ENCODE measurements at places on chromosomes 1 and 21.

DNA sequence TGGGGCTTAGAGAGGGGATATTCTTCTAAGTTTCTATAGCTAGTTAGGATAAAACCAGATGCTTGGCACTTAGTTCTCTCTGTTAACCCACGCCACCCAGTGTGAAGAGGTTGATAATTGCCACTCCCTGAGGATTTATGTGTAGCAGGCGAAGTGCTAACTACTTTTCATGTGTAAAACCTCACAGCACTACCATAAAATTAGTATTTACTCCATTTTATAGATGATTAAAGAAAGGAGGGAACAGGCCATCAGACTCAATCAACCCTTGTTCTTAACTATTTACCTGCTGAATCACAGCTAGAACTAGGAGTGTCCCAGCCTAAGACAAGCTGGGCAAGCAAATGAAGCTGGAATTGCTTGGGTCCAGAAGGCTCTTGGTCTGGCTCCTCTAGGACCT lies 8.9 kb downstream of the LIN28A start:
- H3K4me1 ChIP-seq, result no peaks in the 10 kb centered on the region
- no peak overlapping the region for H3K4me3 ChIP-seq
- no peak for DNase-seq
- no peak overlapping the region for H3K27ac ChIP-seq
- no peaks in the 10 kb centered on the region for H3K36me3 ChIP-seq

DNA sequence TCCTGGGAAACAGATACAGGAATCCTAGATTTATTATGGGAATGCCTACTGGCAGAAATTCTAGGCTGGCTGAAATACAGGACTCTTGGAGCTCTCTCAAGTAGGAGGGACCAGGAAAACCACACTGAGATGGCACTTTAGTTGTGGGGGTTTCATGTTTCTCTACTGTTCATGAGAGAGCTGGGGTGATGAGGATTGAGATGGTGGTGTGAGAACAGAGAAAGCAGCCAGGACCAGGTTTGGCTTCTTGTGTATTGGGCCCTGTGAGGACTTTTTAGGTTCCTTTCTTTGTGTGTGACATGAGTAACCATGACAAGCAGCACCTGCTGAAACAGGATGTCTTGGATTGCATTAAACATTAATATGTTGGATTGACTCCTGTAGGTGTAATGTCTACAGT lies 4.9 kb downstream of the ARID1A start:
- no peak overlapping the region for H3K4me3 ChIP-seq
- no peaks in the 10 kb centered on the region for H3K4me1 ChIP-seq
- no peak overlapping the region for H3K27ac ChIP-seq
- DNase-seq, result no peak
- H3K36me3 ChIP-seq, result peaks cover 26% of the 10 kb centered on the region

DNA sequence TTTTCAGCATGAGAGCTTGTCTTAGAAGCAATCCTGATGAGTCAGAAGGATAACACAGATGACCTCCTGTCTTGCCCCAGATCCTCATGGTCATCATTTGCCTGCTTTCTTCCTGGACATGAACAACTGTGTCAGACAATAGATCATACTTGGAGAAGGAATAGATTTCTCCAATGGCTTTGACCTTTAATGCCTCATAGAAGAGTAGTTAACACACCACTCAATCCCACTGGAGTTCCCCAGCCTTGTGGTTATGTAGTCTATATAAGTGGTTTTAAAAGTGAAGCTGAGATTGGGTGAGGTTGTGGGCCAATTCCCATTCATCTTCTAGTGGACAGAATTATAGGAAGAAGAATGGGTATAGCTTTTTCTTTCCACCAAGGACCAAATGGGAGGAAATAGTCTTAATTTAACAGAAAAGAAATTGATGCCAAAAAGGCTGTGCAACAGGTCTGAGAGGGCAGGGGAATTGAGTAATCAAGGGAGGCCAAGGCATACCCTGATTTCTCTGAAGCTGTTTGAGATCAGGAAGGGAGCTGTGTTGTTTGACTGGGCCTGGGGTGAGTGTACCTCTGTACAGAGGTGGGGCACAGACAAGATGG lies 14.4 kb downstream of the PRCC start:
- H3K4me1 ChIP-seq, result peaks cover 40% of the 10 kb centered on the region
- no peak overlapping the region for H3K27ac ChIP-seq
- H3K27me3 ChIP-seq, result no peaks in the 10 kb centered on the region
- no peak overlapping the region for H3K4me3 ChIP-seq
- no peak for DNase-seq
- H3K36me3 ChIP-seq, result peaks cover 43% of the 10 kb centered on the region

- no peaks in the 10 kb centered on the region for H3K27me3 ChIP-seq
- no peak overlapping the region for H3K27ac ChIP-seq
- no peak for DNase-seq
- H3K4me1 ChIP-seq, result no peaks in the 10 kb centered on the region
Observed at GRCh38 chr1:193754732-193755427, 568.5 kb upstream of the B3GALT2 start.

- no peak overlapping the region for H3K4me3 ChIP-seq
- no peaks in the 10 kb centered on the region for H3K4me1 ChIP-seq
- no peak for DNase-seq
- H3K27me3 ChIP-seq, result peaks cover 3% of the 10 kb centered on the region
- no peak overlapping the region for H3K27ac ChIP-seq
Observed at GRCh38 chr1:216688127-216688657, 35.0 kb downstream of the ESRRG start.

GRCh38 chr1:155383406-155383805 lies 62.7 kb downstream of the RUSC1 start:
- no peaks in the 10 kb centered on the region for H3K4me1 ChIP-seq
- no peak for DNase-seq
- no peaks in the 10 kb centered on the region for H3K27me3 ChIP-seq
- peaks cover 50% of the 10 kb centered on the region for H3K36me3 ChIP-seq
- no peak overlapping the region for H3K4me3 ChIP-seq

- no peaks in the 10 kb centered on the region for H3K27me3 ChIP-seq
- no peak for DNase-seq
- peaks cover 7% of the 10 kb centered on the region for H3K4me1 ChIP-seq
- no peak overlapping the region for H3K4me3 ChIP-seq
- H3K36me3 ChIP-seq, result peaks cover 21% of the 10 kb centered on the region
Observed at GRCh38 chr1:9613625-9614299, 25.1 kb downstream of the TMEM201 start.

GRCh38 chr1:230222678-230223077 lies 155.6 kb downstream of the GALNT2 start:
- H3K27me3 ChIP-seq, result no peaks in the 10 kb centered on the region
- H3K27ac ChIP-seq, result no peak overlapping the region
- no peak for DNase-seq
- peaks cover 15% of the 10 kb centered on the region for H3K36me3 ChIP-seq
- H3K4me3 ChIP-seq, result no peak overlapping the region

GRCh38 chr1:231192620-231193163 lies 30.8 kb downstream of the TRIM67 start:
- peaks cover 34% of the 10 kb centered on the region for H3K27me3 ChIP-seq
- DNase-seq, result no peak

DNA sequence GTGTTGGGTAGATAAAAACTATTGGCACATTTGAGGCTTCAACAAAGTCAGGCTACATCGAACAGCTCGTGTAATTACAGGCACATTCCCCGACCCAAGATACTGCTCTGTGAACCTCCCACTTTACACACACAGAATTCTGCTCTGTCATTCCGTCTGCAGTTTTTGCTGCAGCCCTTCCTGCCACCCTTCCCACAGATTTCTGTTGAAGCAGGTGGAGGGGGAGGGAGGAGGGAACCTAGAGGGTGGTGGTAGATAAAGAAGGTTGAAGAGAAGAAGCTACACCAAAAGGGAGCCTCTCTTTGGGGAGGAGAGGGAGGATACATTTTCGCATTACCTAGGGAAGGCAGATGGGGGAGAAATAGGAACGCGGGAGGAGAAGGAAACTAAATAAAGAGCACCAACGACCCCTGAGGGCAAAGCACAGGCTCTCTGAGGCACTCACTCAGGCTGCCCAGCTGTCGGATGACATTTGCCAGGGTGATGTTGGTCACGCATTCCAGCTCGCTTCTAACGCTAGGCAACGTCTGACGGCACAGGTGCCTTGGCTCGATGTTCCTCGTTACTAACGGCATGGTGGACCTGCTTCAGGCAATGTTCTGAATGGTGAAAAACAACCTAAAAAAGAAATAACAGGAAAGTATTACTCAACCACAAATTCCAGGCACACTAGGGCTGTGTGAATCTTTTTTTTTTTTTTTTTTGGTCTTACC lies 36.0 kb downstream of the GPR3 start:
- peaks cover 75% of the 10 kb centered on the region for H3K4me1 ChIP-seq
- H3K27me3 ChIP-seq, result no peaks in the 10 kb centered on the region
- peak overlapping the region; percentile 73 for H3K4me3 ChIP-seq
- peak overlapping the region; percentile 95 for H3K27ac ChIP-seq
- H3K36me3 ChIP-seq, result peaks cover 10% of the 10 kb centered on the region

GRCh38 chr1:188006354-188006753 lies 1177.6 kb downstream of the PLA2G4A start:
- no peaks in the 10 kb centered on the region for H3K27me3 ChIP-seq
- H3K4me1 ChIP-seq, result no peaks in the 10 kb centered on the region
- no peak overlapping the region for H3K27ac ChIP-seq

GRCh38 chr1:71166178-71167173 lies 85.6 kb upstream of the ZRANB2 start:
- no peaks in the 10 kb centered on the region for H3K4me1 ChIP-seq
- H3K36me3 ChIP-seq, result no peaks in the 10 kb centered on the region
- no peaks in the 10 kb centered on the region for H3K27me3 ChIP-seq
- H3K4me3 ChIP-seq, result no peak overlapping the region
- no peak for DNase-seq
- H3K27ac ChIP-seq, result no peak overlapping the region

DNA sequence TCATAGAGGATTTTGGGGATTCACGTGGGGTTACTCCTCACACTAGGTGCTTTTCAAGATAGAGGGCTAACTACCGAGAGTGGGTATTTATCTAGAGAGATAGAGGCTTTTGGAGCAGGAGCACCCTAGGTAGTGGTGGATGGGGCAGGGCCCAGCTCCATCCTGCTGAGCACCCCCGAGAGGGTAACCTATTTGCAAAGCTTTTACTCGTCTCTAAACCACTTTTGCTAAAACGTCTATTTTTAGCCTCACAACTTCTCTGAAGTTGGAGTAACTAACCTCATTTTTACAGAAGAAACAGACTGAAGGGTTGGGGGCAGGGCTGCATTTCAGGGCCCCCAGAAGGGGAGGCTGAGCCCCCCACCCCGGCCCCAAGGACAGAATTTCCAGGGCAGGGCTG lies 12.3 kb upstream of the PIK3CD start:
- no peak overlapping the region for H3K4me3 ChIP-seq
- H3K27ac ChIP-seq, result no peak overlapping the region
- peaks cover 44% of the 10 kb centered on the region for H3K4me1 ChIP-seq
- peaks cover 65% of the 10 kb centered on the region for H3K36me3 ChIP-seq

GRCh38 chr1:182087719-182088350 lies 26.3 kb upstream of the ZNF648 start:
- H3K4me1 ChIP-seq, result peaks cover 2% of the 10 kb centered on the region
- H3K4me3 ChIP-seq, result no peak overlapping the region
- H3K27ac ChIP-seq, result no peak overlapping the region
- DNase-seq, result no peak
- H3K27me3 ChIP-seq, result no peaks in the 10 kb centered on the region

DNA sequence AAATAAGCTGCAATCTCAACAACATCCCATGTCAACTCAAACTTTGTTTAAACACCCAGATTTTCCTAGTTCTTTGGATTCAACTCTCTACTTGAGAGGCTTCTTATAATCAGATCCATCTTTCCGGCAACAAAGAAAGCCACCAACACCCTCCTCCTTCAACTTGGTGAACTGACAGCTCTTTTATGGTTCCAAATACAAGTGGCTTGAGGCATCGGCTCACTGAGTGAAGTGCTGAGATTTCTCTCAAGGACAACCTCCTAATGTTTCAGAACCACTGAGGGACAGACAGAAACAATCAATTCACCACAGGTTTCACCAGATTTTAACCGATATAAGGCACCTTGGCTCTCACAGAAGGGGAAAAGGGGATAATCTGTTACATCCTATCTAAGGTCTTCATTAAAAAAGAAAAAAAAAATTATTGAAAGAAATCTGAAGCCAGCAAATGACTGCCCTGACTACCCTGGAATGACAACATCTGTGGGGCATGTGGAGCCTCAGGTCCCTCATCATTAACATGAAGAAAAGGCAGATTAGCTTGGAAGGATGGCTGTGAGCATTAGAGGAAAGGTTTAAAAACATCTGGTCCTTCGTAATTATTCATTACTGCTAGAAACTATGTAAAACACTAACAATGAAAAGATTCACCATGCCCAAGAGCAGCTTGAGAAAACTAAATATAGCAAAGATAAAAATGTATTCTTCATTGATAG lies 50.9 kb downstream of the PTPN14 start:
- H3K27me3 ChIP-seq, result no peaks in the 10 kb centered on the region
- H3K4me3 ChIP-seq, result no peak overlapping the region
- no peaks in the 10 kb centered on the region for H3K4me1 ChIP-seq
- DNase-seq, result no peak

DNA sequence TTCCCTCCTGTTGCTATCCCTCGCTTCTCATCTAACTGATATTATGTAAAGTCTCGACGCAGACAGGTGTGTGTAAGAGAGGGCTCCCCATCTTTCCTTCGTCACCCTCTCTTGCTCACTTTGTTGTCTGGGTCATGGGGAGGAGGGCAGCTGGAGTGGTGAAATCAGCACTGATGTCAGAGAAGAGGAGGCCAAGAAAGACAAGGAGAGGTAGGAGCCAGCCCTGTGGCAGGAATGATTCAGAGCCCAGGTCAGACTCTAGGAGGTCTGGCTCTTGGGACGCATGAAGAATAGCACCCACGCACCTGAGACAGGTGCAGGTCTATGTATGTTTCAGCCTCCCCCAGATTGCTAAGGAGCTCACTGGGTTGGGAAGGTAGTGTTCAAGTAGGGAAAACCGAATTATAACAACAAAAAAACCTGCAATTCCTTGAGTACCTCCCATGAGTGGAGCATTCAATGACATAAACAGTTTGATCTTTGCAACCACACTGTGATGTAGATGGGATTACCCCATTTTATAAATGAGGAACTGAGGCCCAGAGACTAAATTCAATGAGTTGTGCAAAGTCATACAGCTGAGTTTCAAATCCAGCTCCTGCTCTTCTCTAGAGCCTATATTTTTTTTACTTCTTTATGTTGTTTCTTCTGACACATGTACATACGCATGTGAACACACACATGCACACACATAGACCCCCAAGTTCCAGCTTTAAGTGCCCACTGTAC lies 10.4 kb downstream of the NUAK2 start:
- peaks cover 26% of the 10 kb centered on the region for H3K36me3 ChIP-seq
- H3K4me3 ChIP-seq, result peak overlapping the region; percentile 69
- no peaks in the 10 kb centered on the region for H3K27me3 ChIP-seq
- peaks cover 48% of the 10 kb centered on the region for H3K4me1 ChIP-seq

- peak overlapping the region; percentile 80 for H3K4me3 ChIP-seq
- H3K27me3 ChIP-seq, result peaks cover 76% of the 10 kb centered on the region
- H3K36me3 ChIP-seq, result no peaks in the 10 kb centered on the region
Observed at GRCh38 chr1:47996406-47997226, 569 bp downstream of the TRABD2B start.

DNA sequence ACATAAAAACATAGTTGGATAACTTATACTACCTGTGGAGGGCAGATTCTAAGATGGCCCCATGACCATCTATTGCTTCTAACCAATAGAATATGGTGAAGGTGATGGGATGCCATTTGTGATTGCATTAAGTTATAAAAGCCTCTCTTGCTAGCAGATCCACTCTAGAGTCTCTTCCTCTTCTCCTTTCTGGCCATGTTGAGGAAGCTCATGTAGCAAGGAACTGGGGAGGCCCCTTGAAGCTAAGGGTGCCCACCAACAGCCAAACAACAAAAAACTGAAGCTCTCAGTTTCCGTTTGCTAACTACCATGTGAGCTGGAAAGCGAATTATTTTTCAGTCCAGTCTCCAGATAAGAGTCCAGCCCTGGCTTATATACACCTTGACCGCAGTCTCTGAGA lies 16.0 kb upstream of the AGO1 start:
- no peak for DNase-seq
- H3K36me3 ChIP-seq, result no peaks in the 10 kb centered on the region
- no peak overlapping the region for H3K4me3 ChIP-seq

All from stimulated activated naive B cell treated with anti-CD40 and anti-IgM and Interleukin-4, amounts not matched to agents 10 μg/mL and 1 μg/mL and 100 μg/mL, for 72 hours (primary cell).